Effector CD4-positive, alpha-beta T cell (primary cell): ENCODE measurements at places on chromosomes 6 and 20.

DNA sequence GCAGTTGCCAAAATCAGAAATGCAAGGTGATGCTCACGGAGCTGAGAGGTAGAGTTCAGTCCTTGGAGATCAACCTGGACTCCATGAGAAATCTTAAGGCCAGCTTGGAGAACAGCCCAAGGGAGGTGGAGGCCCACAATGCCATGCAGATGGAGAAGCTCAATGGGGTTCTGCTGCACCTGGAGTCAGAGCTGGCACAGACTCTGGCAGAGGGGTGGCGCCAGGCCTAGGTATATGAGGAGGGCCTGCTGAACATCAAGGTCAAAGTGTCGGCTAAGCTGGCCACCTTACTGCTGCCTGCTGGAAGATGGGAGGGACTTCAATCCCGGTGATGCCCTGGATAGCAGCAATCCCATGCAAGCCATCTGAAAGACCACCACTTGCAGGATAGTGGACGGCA, 23.9 kb upstream of the FUT9 start:
- no peak for DNase-seq

DNA sequence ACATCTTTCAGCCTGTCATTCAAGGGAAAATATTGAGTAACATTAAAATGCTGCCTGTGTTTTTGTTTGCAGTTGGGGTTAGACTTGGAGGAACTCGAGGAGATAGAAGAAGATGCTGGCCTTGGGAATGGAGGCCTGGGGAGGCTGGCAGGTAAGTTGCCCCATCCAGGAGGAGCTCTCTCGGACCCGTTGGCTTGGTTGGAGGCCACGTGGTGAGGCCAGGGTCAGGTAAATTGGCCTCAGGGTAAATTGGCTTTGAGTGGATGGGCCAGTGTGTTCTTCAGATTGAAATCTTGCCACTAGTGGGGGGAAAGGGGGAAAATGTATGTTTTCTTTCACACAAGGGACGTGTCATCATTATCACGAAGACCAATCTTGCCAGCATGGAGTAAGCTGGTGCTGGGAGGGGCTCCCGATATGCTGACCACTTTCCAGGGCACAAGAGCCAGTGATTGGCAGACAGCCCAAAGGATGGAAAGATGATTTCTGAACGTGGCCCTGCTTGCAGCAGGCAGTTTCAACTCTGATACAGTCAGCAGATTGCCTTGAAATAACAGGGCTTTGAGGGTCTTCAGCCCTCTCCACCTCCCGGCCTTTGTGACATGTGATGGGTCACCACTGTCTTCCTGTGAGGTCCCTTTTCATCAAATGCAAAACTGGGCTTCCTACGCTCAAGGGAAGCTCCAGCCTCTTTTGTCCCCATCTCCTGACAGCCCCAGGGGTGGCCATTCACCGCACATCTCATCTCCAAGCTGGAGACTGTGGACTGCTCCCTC, 21.4 kb downstream of the PYGB start:
- DNase-seq, result no peak

DNA sequence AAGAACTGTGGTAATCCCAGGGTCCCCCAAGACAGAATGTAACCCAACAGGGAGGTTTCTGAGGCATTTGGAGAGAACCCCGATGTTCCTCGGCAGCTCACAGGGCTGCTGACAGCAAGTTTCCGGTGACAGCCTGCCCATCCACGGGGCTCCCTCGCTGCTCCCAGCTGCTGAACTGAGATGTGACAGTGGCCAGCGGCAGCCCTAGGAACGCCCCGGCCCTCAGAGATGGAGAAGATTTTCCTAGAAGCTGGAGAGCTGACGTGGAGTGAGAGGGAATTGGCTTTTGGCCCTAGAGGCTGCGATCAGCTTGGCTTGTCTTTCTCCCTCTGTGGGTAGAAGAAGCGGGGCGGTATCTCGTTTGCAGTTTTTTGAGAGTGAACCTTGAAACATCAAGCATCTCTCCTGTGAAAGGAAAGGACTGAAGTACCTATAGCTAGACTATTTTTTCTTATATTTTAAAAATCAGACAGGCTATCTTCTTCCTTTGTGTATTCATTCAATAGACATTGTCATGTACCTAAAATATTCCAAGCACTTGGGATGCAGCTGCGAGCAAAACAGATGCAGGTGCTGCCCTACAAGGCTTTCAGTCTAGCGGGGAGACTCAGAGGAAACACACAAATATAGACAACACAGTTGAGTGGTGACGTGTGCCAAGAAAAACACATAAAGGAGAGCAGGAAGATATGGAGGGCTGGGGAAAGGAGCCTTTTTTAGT, 28.4 kb upstream of the NFATC2 start:
- DNase-seq, result no peak

- no peak for DNase-seq
Measured at GRCh38 chr6:31775633-31776484, 1.3 kb downstream of the VWA7 start.

- DNase-seq, result no peak
Measured at GRCh38 chr6:154773610-154774089, 40.4 kb downstream of the SCAF8 start.

DNA sequence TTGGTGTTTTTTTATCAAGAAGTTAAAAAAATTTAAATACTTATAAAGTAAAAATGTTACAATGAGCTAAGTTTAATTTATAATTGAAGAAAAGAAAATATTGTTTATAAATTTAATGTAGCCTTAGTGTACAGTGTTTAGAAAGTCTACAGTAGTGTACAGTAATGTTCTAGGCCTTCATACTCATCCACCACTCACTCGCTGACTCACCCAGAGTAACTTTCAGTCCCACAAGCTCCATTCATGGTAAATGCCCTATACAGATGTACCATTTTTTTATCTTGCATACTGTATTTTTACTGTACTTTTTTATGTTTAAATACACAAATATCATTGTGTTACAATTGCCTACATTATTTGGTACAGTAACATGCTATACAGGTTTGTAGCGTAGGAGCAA, 26.0 kb downstream of the HTR1E start:
- DNase-seq, result no peak

GRCh38 chr6:106120006-106120405, 33.9 kb downstream of the PRDM1 start:
- DNase-seq, result no peak

DNA sequence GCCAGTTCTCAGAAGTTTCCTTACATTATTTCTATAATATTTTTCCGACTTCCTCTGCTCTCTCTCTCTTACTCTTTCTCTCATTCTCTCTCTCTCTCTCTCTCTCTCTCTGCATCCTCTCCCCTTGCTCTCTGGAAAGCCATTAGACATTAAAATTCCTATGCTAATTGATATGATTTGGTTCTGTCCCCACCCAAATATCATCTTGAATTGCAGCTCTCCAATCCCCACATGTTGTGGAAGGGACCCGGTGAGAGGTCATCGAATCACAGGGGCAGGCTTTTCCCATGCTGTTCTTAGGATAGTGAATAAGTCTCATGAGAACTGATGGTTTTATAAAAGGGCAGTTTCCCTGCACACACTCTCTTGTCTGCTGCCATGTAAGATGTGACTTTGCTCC, 74.1 kb downstream of the ADAT2 start:
- DNase-seq, result no peak

DNA sequence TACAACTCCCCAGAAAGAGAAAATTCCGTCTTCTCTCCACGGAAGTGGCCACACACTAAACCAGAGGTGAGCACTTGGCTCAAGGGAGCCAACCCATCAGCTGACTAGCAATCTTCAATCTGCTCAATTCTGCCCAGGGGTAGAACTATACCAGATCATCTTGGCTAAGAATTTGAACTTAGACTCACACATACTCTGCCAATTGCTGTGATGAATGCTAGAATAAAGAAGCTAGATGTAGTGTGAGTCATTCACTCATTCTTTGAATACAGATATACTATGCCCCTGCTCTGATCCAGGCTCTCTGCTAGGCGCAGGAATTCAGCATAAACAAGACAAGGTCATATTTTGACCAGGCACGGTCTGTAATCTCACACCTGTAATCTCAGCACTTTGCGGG, 147.9 kb upstream of the SHLD1 start:
- no peak for DNase-seq
